ENCODE measurements at places on chromosomes 7 and 10.

GRCh38 chr10:25725917-25726716 is 207.9 kb upstream of the MYO3A start:
- DNase-seq: peak; percentile 1

- DNase-seq: no peak
Measured at GRCh38 chr7:368651-369475, 78.9 kb downstream of the FOXL3 start.

GRCh38 chr7:150620617-150621371 is 11.4 kb downstream of the GIMAP6 start:
- no peak for DNase-seq

DNA sequence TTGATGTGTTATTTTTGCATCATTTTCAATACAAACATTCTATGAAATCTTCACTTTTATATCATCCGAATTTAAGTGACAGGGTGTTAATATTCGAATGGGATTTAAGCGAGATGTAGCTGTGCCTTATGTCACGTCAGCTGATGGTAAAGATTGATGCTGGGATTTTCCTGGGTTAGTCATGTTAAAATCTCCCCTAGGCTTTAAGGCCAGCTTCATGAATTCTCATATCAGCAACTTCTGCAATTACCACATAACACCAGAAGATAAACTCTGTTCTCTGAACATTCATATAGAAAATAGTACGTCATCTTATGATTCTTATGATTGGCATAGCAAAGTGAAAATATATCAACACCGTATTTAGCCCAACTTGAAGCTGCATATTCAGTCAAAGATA is 669.2 kb downstream of the PCDH15 start:
- no peak for DNase-seq

DNA sequence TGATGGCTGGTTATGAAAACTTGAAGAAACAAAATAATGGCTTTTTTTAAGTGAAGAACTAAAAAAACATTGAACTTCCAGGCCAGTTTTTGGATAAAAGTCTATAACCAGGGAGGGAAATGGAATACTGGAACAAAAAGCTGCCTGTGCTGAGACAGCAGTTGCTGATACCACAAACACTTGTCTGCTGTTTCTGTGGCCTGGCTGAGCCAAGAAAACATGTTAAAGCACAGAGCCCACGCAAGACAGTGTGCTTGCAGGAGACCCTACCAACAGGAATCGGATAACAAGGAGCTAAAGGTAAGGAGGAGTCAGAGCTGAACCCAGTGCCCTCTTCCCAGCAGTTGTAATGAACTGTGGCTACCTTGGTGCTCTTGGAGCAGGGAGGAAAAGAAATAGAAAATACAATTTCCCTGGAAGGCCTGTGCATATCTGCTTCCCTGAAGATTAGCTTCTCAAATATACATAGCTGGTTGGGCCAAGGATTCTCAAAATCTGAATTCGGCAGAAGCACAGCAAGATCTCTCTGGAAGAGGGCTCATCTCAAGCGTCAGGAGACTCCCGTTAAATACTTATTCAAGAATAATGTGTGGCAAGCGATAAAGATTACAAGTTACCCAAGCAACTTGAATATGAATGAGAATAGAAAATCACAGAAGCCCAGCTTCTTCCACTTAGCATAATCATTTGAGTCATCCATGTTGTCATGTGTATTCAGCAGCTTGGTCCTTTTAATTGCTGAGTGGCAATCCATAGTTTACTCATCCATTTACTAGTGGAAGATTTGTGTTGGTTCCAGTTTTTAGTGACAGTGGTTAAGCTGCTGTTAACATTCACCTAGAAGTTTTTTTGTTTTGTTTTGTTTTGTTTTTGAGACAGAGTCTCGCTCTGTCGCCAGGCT is 87.6 kb downstream of the NOD1 start:
- no peak for DNase-seq

DNA sequence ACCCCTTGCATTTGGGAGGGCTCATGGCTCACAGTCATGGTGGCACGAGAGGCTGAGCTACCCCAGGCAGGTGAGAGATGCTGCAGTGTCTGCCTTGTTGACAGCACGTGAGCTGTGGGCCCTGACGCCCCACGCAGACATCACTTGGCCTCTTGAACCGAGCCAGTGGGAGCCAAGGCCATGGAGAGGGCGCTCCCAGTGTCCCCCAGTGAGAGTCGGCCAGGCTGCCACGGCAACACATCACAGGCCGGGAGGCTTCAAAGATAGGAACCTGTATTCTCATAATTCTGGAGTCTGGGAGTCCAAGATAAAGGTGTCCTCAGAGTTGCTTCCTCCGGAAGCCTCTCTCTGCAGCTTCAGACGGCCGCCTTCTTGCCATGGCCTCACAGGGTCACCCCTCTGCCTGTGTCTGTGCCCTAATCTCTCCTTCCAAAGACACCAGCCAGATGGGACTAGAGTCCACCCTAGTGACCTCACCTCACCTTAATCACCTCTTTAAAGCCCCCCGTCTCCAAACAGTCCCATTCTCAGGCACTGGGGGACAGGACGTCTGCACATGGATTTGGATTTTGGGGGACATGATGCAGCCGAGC is 119.6 kb downstream of the KLF6 start:
- no peak for DNase-seq

- DNase-seq: no peak
Measured at GRCh38 chr10:113762083-113762482, 10.6 kb downstream of the PLEKHS1 start.

DNA sequence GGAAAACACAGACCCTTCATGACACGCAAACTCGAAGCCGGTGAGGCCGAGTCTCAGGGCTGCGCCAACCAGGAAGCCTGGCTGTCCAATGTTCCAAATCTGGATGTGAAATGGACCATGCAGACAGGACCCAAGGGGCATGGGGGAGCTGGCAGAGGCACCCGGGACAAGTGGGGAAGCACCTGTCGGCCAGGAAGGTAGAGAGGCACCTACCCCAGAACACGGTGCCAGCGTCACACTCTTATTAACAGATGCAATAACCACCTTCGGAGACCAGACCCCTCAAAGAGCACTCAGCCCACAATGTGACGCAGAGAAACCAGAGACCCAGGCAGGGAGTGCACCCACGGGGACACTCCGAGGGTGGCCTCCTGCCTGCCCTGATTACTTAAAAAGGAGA is 88.3 kb upstream of the PDGFA start:
- no peak for DNase-seq

Measured in stimulated activated CD4-positive, alpha-beta T cell treated with anti-CD3 and anti-CD28 coated beads, Interleukin-1b, Interleukin-23, amount 100 ng/mL, for 4 hours (primary cell).